ENCODE measurements at places on chromosomes 5 and 9.

DNA sequence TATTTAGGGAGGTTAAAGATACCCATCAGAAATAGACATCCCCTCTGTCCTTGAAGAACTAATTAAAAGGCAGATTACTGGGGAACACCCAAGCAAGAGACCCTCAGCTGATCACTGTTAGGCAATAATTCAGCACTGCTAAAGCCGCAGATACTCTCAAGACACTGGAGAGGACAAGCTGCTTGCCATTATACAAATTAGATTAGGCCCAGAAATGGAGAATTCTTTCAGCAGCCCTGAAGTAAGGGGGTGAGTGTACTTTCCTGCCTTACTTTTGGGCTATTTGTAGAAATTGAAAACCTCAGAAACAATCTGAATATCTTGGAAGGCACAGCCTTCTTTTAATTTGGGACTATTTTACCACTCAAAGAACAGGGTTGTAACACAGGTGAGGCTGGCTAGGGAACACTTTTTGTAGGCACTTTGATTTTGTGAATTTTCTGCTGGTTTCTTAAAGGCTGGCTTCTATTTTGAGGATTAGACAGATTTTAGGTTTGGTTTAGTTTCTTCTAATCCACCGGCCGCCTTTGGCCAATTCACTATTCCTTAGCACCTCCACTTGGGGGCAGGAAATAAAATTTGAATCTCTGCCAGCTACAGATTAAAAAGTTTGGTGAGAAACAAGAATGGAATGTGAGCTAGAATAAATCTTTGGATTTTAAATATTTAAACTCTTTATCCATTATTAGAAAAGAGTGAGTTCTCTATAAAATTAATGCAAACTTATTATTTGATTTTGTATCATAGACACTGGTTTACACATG is 106.0 kb downstream of the SMARCA2 start:
- DNase-seq, result no peak

- DNase-seq, result no peak
These were observed 195.0 kb downstream of the KIAA0825 start for GRCh38 chr5:94423411-94423810.

- DNase-seq, result no peak
These were observed 139.1 kb upstream of the ADRA1B start for GRCh38 chr5:159777049-159777660.

GRCh38 chr5:71586052-71586940 is 844 bp upstream of the MCCC2 start:
- peak; percentile 77 for DNase-seq

GRCh38 chr9:134712926-134713325 is 71.3 kb downstream of the COL5A1 start:
- no peak for DNase-seq

DNA sequence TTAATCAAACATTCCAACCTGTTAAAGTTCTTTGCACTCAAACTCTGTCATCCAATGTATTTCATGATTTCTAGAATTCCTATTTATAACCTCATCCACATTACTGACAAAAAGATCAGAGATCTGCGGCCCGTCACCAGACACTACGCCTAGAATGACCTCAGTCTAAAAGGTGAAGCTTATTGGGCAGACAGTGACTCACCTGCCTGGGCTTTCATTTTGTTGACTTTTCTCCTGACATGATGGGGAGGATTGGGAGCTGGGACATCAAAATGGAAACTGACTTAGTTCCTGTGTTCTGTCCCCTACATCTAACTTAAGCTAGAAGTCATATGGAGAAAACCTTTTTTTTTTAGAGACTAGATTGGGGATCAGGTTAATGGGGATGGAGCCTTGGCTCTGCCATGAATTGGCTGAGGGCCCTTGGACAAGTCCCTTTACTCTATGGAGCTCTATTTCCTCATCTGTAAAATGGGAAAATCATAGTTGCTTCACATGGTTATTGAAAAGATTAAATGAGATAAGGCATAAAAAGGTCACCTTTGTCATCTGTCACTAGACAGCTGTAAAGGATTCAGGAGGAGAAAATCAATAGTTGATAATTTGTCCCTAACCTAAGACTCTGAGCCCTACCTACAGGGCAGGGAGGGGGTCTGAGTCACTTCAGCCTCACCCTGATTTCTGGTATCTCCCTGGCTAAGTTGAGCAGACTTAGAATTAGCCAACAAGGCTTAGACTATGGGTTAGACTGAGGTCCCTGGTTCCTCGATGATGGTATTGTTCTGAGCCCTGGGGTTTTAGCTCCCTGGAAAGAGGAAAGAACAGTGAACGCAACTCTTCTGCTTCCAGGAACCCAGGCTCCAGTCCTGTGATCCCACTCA is 224.8 kb upstream of the TBC1D2 start:
- no peak for DNase-seq

DNA sequence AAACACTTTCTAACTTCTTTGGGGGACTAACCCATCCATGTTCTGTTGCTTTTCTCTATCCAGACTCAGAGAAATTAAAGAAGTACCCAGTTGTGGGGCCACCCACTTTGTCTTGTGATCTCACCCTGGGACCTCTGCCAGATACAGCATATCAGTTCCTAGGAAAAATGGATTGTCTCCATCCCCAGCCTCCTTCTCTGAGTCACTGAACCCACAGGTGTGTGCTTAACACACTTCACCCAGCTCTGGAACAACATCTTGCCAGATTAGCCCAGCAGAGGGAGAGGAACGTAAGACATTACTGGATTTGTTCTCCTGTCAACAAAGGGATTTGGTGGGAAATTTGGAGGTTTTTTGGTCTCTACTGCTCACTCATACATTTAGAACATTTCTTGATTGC is 19.2 kb downstream of the FAM240B start:
- no peak for DNase-seq

GRCh38 chr5:50564079-50564478 is 102.4 kb upstream of the PARP8 start:
- no peak for DNase-seq

GRCh38 chr5:67166460-67167285 is 29.9 kb downstream of the CD180 start:
- no peak for DNase-seq

- no peak for DNase-seq
These were observed 47.2 kb downstream of the CMYA5 start for GRCh38 chr5:79736528-79737514.

- no peak for DNase-seq
These were observed 293.3 kb downstream of the MAN2A1 start for GRCh38 chr5:109982966-109983534.

- DNase-seq, result no peak
These were observed 83.8 kb downstream of the SV2C start for GRCh38 chr5:76166886-76167576.

DNA sequence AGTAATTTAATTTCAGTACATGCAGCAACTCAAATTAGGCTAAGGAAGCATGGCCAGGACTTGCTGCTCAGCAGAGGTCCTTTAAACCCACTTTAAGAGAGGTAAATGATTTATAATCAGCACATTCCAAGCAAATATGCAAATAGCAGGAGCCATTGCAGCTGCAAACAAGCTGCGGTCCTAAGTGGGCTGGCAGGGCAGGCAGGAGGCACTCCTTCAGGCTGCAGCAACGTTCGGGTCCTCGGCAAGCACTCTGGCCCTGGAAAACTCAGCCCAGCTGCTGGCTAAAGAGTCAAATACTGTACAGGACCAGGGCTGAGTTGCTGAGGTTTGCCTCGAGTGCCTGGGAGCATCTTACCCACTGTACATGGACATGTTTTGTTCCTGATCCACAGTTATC is 126.9 kb downstream of the FSTL4 start:
- DNase-seq, result no peak

DNA sequence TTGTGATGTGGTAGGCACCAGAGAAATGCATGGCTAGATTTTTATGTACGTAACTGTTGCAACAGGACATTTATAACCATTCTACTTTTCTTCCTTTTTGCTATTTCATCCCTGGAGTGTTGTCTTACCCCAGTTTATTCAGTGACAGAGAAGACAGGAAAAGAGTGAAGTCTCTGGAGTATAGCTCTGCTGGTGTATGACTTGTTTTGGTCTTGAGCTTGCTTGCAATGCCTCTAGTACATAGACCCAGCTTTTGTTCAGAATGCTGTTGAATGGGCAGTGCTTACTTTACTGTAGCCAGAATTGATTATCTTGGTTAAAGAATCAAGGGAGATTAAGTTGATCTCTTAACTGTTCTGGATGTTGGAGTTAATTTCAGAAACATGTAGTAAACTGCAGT is 94.3 kb downstream of the PBX3 start:
- DNase-seq, result no peak

DNA sequence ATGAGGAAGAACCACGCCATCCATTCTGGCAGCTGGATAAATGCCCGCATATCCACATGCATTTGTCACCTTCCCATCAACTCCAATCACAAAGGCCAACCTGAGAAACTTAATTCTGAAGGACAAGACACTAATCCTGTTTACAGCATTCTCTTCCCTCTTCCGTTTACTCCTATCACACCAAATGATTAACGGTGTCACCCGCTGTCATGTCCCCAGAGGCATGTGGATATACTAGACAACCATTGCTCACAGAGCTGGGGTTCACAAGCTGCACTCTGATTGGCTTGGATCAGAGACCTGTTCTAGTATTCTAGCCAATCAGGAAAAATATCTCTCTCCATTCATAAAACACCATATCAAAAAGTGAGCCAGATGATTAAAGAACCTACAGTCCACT is 3.6 kb downstream of the MACROH2A1 start:
- no peak for DNase-seq

DNA sequence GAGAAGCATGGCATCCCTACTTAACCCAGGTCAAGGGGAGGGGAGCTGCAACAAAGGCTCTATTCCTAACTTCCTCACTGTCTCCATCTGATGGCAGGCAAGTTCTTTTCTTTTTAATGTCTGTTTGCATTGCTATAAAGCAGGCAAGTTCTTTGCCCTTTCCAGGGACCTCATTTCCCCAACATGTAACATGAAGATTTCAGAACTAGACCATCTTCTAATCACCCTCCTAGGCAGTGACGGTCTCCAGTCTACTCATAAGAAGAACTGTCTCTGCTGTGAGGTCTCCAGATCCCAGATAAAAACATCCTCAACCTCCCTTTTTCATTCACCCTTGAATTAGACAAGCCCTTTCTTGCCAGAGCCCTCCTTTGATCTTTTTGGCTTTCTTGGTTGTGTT is 42.1 kb downstream of the PPP1R2B start:
- no peak for DNase-seq

DNA sequence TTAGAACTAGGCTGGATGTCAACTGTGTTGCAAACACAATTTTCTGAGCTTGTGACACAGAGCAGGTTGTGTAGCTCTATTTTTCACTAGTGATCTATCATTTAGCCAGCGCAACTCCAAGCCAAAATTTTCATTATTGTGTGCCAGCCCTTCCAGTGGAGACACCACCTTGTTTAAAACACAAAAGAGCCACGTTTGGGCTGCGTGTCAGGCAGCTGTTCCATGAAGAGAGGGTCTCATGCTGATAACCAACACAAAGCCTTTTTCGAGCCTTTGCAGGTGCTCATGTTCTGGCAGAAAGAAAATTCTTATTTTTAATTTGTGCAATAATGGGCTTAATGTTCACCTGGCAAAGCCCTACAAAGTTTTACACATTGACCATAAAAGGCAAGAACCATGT is 237.6 kb upstream of the RGMB start:
- DNase-seq, result no peak

GRCh38 chr5:133155326-133155969 is 103.6 kb downstream of the HSPA4 start:
- DNase-seq, result no peak

- DNase-seq, result peak; percentile 14
These were observed 1.1 kb upstream of the PLEKHG4B start for GRCh38 chr5:90590-91547.

- no peak for DNase-seq
These were observed 54.7 kb upstream of the UBAC1 start for GRCh38 chr9:136015656-136016571.

- DNase-seq, result no peak
These were observed 128.8 kb downstream of the FBN2 start for GRCh38 chr5:128409166-128409800.

DNA sequence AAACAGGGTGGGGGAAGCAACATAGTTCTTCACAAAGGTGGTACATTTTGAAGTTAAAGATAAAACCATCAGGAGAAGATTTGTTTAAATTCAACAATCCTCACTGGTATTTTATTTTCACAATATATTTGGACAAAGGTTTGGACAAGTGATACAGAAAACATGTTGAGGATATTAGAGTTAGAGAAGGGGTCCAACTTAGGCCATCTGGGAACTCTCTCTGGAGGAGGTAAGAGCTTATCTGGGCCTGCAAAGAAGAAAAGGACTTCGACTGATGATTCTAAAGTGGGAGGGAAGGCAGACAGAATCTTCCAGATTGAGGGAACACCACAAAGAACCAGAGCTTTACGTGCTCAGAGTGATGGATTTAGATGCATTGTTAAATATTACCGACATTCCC is 58.5 kb downstream of the SGCD start:
- no peak for DNase-seq

GRCh38 chr5:52684051-52684450 is 103.7 kb upstream of the ITGA1 start:
- no peak for DNase-seq

- DNase-seq, result peak; percentile 63
These were observed 126.1 kb downstream of the STARD4 start for GRCh38 chr5:111385970-111386831.

DNA sequence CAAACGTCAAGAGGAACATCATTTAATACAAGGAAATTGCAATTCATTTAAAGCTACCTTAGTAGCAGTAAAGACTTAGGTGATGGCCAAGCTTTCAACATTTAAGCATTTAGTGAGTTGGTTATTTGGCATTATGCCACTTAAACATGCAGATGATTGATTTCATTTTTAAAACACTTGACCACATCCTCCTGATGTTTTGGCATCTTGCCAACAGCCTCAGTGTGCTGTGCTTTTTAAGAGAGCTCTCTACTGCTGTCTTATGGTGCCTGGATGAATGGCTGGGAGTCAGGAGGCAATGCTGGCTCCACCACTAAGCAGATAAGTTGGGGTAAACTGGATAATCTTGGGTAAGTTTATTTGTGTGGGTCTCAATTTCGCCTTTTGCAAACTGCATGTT is 364.5 kb downstream of the MAN2A1 start:
- no peak for DNase-seq

- DNase-seq, result no peak
These were observed 290.6 kb downstream of the CD180 start for GRCh38 chr5:66906021-66906420.

GRCh38 chr5:89283728-89284493 is 400.9 kb upstream of the MEF2C start:
- DNase-seq, result no peak

- DNase-seq, result no peak
These were observed 19.9 kb downstream of the SEMA4D start for GRCh38 chr9:89477811-89478630.

- peak; percentile 77 for DNase-seq
These were observed 134.5 kb downstream of the GNAQ start for GRCh38 chr9:77896938-77897667.

Data from NCI-H2227 treated with DMSO at 0.1 percent for 48 hours (cell line).